ENCODE measurements at places on chromosomes 4 and X.

DNA sequence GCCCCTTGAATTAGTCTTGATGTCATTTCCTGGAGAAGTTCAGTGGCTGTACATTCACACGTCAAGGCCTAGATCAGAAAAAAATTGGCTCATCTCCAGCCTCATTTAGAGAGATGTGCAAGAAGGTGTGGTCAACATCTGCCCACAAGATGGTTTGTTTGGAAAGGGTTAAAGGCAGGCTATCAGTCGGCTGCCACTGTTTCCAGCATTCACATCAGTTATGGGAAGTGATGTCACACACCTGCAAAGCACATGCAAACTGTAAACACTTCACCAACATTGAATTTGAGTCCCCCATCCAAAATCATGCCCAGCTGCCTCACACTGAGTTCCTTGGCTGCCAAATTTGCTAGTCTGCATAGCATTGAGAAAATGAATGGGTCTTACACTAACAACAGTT is 498.3 kb upstream of the INTU start:
- no peak for DNase-seq

- no peak for DNase-seq
These were observed 14.7 kb downstream of the TRO start for GRCh38 chrX:54935306-54935705.

- no peak for DNase-seq
These were observed 6.4 kb downstream of the PPEF2 start for GRCh38 chr4:75895744-75896314.

DNA sequence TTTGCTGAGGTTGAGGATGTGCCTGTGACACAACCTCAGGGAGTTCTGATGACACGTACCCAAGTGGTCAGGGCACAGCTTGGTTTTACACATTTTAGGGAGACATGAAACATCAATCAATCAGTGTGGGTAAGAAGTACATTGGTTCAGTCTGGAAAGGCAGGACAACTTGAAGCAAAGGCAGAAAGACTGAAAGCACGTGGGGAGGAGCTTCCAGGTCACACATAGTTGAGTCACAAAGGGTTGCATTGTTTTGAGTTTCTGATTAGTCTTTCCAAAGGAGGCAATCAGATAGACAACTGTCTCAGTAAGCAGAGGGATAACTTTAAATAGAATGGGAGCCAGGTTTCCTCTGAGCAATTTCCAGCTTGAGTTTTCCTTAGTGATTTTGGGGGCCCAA is 1910.0 kb upstream of the AGA start:
- no peak for DNase-seq

DNA sequence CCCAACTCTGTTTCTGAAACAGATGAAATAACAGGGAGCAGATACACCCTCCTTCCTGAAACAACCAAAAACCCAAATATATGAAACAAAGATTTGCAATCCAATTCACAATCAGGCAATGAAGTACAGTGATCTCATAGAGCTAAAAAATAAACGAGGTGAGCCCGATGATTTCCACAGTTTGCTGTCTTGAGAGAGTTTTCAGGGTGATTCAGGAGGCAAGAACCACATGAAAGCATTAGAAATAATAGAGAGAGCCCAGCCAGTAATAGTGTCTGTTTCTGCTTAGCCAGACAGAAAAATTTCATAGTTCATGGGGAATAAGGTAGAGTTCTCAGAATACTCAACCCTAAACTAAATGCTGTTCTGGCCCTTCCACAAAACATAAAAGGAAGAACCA is 296.2 kb downstream of the PDHA2 start:
- DNase-seq, result no peak

GRCh38 chr4:182415116-182415515 is 171.9 kb downstream of the TENM3 start:
- no peak for DNase-seq

DNA sequence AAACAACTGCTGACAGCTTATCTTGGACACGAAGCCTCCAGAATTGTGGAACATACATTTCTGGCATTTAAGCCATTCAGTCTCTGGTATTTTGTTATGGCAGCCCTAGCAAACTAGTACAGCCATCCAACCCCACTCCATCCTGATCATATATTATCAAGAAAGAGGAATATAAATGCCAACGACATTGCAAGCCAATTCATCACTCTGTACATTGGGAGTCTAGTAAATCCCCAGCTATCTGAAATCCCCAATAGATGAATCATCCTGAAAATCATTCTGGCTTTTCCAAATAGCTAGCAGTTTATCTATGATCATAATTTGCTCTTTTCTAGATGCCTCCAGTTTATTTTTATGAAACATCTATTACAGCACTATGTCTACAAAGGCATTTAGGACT is 41.1 kb downstream of the FRMD7 start:
- DNase-seq, result peak; percentile 37

DNA sequence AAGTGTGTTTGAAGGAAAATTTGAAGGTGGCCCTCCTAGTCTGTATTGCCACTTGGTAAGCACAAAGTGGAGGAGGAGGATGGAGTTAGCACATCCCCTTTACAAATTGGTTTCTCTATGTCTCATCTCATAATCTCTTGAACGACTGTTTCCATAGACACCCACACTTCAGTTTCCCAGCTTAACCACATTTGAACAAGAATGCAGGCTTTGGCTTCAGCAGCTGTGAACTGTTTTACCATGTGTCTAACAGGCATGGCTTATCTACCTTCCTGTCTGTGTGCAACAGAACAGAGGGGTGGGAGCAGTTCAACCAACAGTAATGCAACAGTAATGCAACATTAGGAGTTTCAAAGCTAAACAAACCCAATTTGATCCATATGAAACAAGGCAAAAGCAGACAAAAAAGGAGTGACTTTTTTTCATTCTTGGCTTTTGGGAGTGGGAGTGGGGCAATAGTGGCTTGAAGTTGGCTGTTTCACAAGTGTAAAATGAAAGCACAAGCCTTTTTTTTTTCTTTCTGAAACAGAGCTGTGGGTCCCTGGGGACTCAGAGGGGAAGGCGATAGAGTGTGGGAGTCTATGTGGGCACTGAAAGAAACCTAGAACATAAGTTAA is 108.0 kb downstream of the ITM2A start:
- no peak for DNase-seq

DNA sequence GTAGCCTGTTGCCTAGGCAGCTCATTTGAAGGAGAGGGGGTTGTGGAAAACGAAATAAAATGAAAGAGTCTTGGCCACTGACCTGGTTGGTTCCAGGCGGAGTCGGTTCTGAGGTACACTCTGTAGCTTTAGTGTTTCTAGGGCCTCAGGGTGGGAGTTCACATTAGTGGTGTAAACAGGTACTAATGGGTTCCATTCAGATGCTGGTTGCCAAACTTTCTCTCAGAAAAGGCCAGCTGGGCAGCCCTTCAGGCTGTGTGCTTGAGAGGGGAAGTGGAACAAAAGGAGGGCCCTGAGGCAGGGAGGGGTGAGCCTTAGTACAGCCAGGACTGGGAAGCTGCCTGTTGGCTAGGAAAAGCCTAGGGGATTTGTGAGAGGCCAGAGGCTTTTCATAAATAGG is 24.8 kb downstream of the NHSL2 start:
- no peak for DNase-seq

DNA sequence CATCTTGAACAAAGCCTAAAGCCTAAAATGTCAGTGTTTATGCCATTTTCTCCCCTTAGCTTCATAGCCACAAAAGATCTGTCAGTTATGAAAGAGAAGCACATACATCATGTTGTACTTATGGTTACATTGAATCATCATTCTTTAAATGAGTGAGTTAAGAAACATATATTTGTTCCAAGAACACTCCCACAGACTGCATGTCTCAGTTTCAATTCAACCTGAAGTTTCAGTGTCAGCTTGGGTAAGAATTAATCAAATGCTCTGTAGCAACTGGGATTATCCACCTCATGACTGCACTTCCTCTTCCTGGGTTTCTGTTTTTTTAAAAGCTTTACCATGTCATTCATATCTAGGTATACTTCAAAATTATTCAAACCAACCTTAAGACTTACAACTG is 3.9 kb upstream of the TMPRSS11B start:
- DNase-seq, result no peak

- no peak for DNase-seq
These were observed 295.4 kb downstream of the BCOR start for GRCh38 chrX:39802354-39802753.

- no peak for DNase-seq
These were observed 27.1 kb downstream of the STAG2 start for GRCh38 chrX:123988423-123989111.

GRCh38 chr4:131348263-131348662 is 1800.8 kb upstream of the PCDH10 start:
- DNase-seq, result no peak

- no peak for DNase-seq
These were observed 8.2 kb upstream of the YIPF6 start for GRCh38 chrX:68490644-68491043.

DNA sequence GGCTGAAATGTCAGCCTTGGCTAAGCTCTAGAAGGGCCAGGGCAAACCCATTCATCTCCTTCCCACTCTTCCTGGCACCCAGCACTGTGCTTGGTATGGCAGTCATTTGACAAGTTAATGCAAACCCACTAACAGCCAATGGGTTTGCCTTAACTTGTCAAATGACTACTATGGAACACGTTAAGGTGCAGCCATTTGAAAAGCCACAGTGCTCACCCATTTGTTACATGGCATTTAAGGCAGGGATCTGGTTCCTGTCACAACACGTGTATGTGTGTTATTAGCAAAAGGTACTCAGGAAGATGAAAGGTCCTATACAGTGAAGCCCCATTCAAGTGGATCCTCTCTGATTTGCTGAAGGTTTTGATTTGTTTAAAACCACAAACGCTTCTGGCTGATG is 7.2 kb downstream of the CRMP1 start:
- DNase-seq, result no peak

DNA sequence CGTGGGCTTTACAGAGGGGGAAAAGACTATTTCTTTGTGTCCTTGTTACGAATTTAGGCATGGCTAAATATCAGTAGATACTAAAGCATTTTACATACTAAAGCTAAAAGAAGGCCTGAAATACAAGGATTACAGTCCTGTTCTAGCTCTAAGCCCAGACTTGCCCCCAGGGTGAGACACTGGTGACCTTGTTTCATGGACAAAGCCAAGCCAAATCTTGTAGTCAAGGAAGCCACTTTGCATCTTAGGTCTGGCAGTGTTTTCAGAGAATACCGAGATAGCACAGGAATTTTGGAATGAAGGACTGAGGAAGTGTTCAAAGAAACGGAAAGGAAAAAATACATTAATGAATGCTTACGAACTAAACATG is 733 bp upstream of the G3BP2 start:
- no peak for DNase-seq

GRCh38 chrX:19368576-19368975 is 24.8 kb downstream of the PDHA1 start:
- DNase-seq, result no peak

- no peak for DNase-seq
These were observed 328.7 kb upstream of the PPARGC1A start for GRCh38 chr4:24218566-24218965.

- DNase-seq, result no peak
These were observed 56.1 kb downstream of the PJA1 start for GRCh38 chrX:69109036-69109663.

DNA sequence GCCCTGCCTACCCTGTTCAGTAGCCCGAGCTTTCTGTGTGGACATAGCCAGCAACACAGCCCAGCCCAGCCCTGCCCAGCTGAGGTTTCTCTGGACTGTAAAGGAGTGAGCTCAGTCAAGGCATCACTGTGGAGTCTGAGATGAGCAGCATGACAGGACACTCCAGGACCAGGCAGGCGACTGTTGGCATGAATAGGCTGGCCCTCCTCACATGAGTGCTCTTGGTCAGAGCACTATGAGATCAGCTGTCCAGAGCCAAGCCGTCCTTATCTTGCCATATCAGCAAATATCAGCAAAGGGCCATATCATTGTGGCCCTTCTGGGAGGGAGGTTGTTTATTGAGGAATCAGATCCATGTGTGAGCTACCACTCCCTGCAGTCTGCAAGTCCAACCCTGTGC is 30.9 kb downstream of the REELD1 start:
- no peak for DNase-seq

DNA sequence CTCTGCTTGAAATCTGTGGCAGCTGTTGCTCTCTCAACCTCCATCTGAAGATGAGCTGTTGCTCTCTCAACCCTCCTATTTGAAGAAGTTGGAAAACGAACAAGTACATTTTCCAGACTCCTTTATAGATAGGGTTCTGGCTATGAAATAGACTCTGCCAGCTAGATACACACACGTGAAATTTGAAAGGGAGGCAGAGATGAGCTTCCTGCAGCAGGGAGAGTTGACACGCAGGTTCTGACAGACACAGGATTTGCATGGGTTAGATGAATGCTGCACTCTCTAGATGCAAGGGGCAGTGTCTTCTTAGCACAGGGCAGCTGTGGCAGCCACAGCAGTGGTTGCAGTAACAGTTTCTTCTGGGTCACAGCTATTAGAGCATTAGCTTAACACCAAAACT is 8.0 kb upstream of the PYURF start:
- no peak for DNase-seq

DNA sequence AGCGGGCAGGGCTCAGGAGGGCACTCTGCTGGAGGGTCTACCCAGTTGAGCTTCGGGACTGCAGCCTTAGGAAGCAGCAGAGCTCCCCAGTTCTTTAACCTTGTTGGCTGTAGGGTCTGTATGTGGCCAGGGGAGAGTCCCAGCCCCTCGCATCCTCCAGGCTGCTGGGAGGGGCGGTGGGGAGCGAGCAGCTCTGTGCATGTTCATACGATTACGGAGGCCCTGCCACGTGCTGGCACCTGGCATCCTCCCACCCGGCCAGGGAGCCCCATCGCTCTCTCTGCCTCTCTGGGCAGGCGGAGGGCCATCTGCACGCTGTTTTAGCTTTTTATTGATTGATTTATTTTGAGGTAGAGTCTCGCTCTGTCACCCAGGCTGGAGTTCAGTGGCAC is 21.2 kb downstream of the NSG1 start:
- DNase-seq, result no peak

DNA sequence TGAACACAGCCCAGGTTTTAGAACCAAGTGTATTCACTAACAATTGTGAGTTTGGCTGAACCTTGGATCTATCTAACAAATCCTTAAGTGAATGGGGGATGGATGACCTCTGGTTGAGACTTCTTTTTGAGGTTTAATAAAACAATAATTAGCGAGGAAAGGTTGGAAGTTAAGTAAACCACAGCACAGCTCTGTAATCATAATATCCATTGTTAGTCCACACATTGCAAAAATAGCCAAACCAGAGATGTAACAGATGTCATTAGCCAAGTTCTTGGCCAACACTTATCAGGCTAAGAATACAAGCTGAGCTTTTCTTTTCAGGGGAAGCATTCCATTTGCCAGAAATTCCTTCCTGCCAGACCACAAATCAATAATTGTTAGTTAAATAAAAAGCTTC is 59.1 kb downstream of the FREM3 start:
- DNase-seq, result no peak

GRCh38 chr4:170005472-170005871 is 20.7 kb downstream of the MFAP3L start:
- no peak for DNase-seq

Data from HS-5 (cell line).